T-helper 17 cell (primary cell): ENCODE measurements at places on chromosomes 16 and 17.

GRCh38 chr17:36851250-36851649 is 86.0 kb upstream of the LHX1 start:
- no peak for DNase-seq

DNA sequence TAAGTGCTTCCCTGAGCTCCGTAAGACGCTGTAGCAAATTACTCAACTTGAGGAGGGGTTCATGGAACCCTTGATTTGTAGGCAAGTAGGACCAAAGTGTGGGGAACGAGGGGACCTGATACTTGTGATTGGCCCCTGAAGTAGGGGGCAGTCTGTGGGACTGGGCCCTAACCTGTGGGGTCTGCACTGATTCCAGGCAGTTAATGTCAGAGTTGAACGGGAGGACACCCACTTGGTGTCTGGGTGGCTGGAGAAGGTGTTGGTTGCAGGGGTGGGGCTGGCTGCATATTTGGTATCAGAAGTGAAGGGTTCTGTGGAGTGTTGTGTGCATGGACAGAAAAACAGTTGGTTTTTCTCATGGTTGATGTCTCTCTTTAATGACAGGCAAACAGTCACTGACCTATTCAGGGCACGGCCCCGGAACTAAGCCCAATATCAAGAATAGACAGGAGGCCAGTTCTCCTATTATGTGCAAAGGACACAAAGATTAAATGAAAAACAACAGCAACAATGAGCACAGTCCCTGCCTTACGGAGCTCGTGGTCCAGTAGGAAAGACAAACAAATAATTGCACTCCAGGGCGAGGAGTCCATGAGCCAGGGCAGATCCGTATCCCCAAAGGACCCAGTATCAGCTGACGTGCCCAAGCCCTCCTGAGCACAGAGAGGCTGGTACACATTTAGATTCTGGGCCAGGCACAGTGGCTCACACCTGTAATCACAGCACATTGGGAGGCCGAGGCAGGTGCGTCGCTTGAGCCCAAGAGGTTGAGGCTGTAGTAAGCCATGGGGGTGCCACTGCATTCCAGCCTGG is 19.2 kb downstream of the MXRA7 start:
- DNase-seq, result no peak

- no peak for DNase-seq
Measured at GRCh38 chr16:81612351-81613163, 166.5 kb upstream of the PLCG2 start.

GRCh38 chr16:529012-529575 is 1.6 kb downstream of the CAPN15 start:
- no peak for DNase-seq
